ENCODE measurements at places on chromosomes 13 and 19.

DNA sequence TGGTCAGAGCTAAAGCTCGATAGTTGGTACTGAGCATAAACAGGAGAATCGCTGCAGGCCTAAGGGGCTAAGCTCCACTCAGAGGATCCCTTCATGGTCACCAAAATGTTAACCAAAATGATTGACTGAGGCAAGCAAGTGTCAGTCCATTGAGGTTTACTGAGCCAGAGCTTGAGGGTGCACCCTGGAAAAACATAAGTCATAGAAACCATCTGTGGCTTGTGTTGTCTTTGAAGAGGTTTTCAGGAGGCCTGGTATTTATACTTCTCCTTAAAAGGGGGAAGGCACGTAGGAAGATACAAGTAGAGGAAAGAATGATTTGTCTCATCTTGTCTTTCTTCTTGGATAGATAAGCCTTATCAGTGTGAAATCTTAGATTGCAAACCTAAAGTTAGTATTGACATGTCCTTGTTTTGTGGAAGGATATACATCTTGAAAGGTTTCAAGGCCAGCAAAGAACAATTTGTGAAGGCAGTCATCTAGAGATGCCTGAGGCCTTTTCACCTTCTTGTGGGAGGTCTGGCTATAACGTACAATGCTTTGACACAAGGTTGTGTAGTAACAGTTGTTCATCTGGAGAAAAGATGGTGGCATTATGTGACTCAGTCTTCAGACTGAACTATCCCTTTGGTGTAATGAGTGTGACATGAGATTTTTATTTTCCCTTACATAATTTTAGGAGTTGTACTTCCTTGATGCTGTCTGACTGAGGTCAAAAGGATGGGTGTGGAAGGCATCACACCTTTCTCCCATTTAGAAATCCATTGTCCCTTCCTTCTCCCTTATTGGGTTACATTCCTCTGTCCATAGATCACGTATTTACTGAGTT lies 14.7 kb upstream of the CEACAM6 start:
- peak; percentile 32 for DNase-seq

DNA sequence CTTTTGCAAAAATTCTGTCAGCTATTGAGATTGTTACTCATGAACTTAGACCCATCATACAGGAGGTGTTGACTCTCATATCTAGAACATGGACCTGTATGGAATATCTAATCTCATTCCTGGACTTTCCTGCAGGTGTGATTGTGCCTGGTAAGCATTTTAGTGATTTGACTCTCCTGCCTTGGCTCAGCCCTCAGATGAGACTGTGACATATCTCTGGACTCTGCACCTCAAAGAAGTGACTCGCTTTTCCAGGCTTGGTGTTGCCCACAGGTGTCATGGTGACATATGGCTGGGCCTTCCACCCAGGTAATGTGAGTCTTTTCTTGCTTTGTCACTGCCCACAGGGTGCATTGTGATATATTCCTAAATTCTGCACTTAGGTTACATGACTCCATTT lies 17.8 kb upstream of the ZNF726 start:
- no peak for DNase-seq

DNA sequence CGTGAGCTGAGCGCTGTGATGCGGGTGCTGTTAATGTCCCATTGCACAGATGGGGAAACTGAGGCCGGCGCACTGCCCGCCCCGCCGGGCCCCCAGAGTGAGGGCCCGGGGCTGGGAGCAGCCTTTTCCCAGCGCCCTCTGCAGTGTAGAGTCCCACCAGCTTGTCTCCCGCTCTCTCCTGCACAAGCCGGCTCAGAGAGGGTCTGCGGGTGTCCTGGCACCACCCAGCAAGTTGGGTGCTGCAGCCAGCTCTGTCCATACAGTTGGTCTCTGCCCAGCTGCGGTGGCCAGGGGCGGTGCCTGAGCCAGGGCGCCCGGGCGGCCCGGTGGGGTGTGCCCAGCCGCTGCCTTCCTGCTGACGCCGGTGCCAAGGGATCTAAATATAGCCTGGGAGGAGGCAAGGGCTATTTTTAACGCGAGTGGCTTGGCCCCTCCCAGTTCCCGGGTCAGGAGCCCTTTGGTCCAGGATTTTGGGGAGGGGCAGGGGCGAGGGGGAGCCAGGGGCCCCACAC lies 19.3 kb downstream of the GADD45B start:
- no peak for DNase-seq

DNA sequence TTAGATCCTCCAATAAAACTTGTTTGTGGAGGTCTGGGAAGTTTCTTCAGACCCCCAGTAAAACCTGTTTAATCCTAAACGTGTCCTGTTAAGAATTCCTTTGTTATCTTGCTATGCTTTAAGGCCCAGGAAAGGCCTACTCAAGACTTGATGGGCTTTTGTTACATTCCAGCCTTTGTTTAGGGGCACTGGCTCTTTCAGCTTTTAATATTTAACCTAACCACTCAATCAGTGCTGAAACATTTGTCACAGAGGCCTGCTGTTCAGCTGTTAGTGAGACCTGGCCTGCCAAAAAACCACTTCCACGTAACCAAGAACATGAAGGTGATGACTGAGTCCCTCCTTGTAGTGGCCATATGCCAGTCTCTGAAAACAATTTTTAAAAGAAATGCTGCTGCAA lies 41.7 kb downstream of the PCDH17 start:
- DNase-seq = no peak

- DNase-seq = no peak
Measured at GRCh38 chr19:41702171-41702651, 6.2 kb upstream of the CEACAM5 start.

DNA sequence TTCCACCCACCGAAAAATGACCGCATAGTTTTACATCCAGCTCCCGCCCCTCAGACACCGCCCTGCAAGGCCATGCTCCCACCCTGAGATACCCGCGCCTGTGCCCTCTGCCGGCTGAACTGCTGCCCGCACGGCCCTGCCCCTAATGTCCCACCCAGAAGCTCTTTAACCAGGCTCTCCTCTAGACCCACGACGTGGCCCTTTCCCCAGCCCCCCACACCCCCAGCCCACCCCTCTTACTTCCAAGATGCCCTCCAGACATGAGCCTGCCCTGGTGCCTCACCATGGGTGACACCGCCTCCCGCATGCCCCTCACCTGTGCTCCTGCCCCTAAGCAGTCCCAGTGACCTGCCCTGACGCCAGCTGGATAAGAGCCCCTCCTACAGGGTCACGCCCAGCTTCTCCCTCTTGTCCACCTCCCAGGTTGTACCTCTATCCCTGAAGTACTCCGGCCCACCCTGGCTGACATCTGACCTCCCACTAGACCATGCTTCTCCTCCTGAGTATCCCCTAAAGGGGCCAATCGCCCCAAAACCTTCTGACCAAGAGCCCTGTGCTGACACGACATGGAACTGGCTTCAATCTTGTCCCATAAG lies 51.2 kb downstream of the COLGALT1 start:
- DNase-seq = no peak

DNA sequence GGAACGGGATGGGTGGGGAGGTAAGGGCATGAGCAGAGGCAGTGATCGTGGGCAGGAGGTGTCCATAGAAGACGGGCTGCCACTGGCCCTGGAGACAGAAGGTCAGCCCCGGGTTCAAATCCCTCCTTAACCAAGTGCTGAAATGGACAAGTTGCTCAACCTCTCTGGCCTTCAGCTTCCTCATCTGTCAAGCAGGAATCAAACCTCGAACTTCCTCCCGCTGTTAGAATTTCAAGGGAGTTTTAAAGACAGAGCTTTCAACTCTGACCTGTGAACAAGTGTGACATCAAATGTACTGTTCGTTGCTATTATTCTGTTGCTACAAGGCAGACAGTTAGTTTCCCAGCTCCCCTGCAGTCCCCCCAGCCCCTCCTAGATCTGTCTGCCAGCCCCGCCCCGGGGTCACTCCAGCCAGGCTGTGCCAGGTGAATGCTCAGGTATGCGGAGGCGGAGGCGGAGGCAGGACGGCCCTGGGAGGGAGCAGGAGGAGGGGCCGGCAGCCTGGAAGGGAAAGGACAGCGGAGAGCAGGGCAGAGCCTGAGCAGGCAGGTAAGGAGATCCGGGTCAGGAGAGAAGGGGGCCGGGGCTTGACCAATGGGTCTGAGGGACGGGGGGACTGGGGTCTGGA lies at the start of gene EPS8L1:
Gene EPS8L1, plus strand, starts transcription at position 499 of the 628 bp plus-strand sequence. CDS start 576 bp downstream, outside the sequence.
- no peak for DNase-seq

DNA sequence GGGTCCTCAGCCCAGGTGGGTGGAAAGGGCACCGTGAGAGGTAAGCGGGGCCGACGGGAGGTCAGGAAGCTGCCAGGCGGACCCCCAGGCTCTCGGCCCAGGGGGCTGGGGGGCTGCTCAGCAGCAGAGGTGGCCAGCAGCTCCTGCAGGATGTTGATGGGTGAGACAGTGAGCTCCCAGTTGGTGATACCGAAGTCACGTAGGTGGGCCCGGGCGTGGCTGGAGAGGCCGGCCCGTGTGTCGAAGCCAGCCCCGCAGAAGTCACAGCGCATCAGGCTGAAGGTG lies 13.0 kb downstream of the WIZ start:
- no peak for DNase-seq

DNA sequence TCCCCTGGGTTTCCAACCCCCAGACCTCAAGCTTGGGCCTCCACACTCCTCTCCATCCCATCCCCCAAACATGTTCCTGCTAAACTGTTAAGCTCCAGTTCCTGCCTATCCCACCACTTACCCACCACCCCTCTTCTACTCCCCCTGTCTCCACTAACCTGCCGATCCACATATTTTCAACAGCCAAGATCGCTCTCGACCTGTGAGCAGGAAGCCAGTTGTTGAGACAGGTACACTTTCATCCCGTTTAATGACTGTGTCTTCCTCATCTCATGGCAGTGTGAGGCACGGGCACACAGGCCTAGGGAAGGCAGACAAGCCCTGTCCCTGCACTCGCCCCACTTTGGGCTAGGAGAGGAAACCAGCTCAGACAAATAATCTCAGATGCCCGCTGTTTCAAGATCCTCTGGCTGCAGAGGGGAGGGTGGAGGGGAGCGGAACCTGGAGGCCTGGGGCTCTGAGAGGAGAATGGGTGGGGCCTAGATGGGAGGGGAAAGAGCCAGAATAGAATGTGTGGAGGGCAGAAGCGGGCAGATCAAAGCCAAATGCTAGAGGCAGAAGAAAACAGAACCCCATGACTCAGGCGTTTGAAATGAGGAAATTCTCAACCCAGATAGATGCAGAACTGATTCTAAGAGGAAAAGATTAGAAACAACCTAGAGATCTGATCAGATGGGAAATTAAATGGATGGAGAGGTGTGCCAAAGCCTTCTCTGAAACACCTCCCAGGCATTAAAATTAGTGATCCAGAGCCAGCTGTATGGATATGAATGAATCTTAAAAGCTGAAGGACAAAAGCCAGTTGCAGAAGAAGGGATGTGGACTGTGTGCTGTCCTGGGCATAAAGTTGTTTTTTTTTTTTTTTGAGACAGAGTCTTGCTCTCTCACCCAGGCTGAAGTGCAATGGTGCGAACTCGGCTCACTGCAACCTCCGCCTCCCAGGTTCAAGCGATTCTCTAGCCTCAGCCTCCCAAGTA lies 16.9 kb upstream of the CYP2S1 start:
- peak; percentile 45 for DNase-seq

DNA sequence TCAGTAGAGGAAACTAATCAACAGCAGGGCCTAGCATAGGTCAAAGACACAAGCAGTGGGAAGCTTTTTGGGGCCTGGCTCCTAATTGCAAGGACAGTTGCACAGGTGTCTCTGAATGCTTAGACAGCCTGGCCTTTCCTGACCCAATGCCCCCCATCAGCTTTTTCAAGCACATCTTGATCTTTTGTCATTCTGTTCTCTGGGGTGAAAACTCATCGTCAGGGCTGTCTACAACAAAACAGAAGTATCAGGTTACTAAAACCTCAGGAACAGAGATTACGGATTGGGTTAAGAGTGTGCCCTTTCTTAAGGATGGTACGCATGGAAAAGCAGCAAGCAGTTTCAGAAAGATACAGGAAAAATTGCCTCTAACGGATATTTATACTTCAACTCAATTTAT lies 8.3 kb upstream of the ZNF254 start:
- no peak for DNase-seq

DNA sequence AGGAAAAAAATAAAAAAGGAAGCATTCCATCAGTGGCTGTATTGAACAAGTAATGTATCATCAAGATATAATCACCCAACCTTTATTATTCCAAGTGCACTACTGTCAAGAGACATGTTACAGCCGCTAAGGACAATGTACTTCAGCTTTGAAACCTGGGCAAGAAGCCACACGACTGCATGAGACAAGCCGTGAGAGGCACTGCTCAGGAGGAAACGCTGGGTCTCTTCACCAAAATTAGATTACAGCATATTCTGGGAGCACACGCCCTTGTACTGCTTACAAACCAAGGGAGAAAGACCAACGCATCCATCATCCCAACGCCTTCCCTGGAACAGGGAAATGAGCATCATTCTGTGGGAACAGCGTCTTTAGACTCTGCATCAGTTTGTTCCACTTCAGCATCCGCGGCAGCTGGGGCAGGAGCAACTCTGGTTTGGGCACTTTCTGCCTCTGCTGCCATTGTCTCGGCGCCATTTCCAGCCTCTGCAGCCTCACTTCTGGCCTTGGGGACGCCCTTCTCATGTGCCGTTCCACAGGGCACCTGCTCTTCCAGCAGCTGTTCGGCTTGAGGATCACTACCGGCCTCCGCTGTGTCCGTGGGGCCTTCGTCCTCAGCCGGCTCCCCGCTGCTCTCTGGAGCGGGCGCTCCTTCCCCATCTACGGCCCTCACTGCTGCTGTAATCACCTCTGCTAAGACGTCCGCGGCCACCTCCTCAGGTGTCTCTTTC lies 22.4 kb upstream of the BRD4 start:
- no peak for DNase-seq

Data from Jurkat, Clone E6-1 (cell line).